Activated T-helper 1 cell treated with Interleukin-2 at 50 U/mL for 16 hours (primary cell): ENCODE measurements at places on chromosomes 5 and 9.

DNA sequence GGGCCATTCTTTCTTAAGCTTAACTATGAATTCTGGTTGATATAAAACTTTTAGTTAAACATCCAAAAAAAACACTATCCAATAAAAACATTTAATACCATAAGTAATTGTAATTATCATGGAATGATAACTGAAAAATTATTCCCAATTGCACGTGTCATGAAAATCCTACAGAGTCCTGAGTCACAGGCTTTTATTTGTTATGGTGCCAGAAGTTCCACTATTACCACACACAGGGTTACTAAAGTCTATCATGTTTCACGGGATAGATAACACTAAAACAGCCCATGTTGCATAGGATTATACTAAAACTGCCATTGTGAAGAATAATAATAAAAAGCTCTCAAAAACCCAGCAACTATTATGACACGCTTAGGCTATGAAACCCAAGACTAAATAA, 1381.8 kb downstream of the EFNA5 start:
- DNase-seq, result no peak

DNA sequence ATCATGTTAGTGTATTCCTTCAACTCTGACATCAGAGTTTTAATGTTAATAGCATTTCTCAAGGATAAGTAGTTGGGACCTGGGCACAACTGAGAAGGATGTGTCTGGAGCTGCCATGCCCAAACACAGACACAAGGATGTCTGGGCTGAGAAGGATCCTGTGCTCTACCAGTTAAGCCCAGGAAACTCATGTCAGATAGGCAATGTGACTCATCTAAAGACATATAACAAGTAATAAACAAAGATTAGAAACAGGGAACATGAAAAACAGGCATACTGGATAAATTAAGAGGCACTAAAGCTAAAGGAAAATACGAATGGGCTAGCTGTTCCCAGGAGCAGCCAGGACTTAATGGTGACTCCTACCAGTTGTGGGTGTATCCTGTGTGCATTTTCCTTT, 9.1 kb upstream of the EGFLAM start:
- no peak for DNase-seq

- no peak for DNase-seq
These were observed 272.2 kb upstream of the DMRT1 start for GRCh38 chr9:569296-569695.

GRCh38 chr5:103371046-103371607, 112.6 kb downstream of the MACIR start:
- no peak for DNase-seq

DNA sequence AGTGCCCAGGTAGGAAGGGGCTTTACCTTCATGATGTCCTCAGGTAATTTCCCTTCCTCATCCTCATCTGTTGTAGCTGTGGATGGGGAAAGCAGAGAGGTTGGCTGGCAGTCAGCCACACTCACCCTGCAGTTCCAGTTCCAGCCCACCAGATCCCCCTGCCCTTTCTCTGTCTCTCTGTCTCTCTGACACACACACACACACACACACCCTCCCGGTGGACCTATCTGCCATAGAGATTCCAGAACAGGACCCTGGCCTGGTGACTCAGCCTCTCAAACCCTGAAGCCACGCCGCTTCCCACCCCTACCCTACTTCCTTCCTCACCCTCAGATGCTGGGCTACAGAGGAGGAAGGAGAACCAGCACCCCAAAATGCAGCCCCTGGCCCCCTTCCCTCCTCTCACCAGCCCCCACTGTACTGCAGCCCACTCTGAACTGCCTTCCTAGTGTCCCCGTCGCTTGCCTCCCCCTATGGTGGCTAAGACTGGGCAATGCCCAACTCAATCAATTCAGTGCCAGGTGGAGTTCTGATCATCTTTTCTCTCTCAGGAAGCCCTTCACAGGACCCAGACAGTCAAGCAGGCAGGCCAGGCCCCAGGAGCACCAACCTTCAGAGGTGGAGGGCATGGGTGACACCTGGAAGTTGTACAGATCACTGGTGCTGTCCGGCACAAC, 4.8 kb downstream of the IRF1 start:
- no peak for DNase-seq

- DNase-seq, result no peak
These were observed 29.4 kb downstream of the HRH2 start for GRCh38 chr5:175687231-175687701.

DNA sequence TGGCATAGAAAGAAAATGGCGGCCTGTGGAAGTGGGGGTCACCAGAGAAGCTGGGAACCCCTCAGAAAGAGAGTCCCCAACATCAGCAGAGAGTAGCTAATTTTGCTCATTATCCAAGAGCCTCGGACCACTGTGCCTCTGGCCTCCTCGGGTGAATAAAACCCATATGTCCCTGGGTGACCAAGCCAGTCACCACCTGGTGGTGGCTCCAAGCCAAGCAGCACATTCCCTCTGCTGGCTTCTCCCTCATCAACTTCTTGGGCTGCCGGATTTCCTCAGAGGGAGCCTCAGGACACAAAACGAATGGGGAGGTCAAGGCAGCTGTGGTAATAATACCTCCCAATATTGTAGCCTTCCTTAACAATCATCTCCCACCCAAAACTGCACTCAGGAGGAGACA, 242.5 kb downstream of the NFIB start:
- DNase-seq, result no peak
